Naive thymus-derived CD8-positive, alpha-beta T cell (primary cell): ENCODE measurements at places on chromosomes 2 and 18. TPM values are rescaled to one million over a fixed set of nuclear protein-coding genes. Genes with fewer than 3 reads are reported as not detected.

- DNase-seq = no peak
Observed at GRCh38 chr2:108594132-108594981, 60.1 kb downstream of the LIMS1 start.

DNA sequence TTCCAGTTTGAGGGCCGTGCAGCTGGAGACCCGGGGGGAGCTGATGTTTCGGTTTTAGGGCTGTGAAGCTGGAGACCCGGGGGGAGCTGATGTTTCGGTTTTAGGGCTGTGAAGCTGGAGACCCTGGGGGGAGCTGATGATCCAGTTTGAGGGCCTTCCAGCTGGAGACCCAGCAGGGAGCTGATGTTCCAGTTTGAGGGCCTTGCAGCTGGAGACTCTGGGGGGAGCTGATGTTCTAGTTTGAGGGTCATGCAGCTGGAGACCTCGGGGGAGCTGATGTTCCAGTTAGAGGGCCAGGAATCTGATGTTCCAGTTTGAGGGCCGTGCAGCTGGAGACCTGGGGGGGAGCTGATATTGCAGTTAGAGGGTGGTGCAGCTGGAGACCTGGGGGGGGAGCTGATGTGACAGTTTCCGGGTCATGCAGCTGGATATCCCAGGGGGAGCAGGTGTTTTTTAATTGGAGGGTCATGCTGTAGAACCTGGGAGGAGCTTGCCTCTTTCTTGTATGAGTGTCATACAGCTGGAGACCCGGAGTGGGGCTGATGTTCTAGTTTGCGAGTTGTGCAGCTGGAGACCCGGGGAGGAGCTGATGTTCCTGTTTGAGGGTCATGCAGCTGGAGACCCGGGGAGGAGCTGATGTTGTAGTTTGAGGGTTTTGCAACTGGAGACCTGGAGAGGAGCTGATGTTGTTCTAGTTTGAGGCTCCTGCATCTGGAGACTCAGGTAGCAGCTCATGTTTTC is 153.2 kb downstream of the RTP5 start:
- DNase-seq = no peak

DNA sequence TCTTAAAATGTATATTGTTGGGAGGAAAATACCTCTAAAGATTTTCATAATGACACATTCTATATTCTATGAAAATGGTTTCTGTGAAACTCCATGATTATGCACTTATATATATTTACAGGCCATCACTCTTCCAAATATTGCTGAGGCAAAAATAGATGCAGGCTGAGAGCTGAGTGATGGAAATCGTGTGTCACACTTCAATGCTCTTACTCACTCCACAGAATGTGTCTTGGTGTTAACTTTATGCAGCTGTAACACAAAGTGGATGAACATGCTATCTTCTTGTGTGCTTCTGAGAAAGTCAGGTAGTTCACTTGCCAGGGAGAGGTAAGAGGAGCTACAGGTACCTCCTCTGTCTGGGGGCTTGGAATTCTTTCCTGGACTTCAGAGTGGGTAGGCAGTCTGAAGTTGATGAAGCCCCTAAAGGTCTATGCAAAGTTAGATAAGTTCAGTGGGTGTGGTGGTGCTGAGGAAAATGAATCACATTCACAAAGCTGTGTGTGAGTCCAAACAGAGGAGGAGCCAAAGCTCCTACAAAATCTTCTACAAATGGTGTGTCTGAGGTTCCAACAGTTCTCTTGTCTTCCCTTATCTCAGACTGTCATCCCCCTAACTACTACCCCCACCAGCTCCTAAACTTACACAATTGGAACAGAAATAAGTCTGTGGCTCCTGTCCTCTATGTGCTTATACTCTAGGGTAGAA is 74.2 kb upstream of the ST6GAL2 start:
- no peak for DNase-seq

DNA sequence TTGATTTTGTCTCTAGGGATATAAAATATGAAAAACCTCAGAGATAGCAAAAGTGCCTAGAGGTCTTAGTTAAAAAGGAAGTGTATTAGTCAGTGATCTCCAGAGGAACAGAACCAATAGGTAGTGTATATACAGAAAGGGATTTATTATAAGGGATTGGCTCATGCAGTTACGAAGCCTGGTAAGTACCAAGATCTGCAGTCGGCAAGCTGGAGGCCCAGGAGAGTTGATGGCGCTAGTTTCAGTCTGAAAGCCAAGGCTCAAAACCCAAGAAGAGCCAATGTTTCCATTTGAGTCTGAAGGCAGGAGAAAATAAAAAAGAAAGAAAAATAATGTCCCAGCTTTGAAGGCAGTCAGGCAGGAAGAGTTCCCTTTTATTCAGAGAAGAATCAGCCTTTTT is 93.3 kb downstream of the COLEC12 start:
- no peak for DNase-seq

GRCh38 chr2:2263196-2263829 is 67.8 kb downstream of the MYT1L start:
- DNase-seq = no peak

Gene ERBB4
- not detected for polyA plus RNA-seq

Gene CPO
- polyA plus RNA-seq = not detected
